ENCODE measurements at places on chromosomes 5 and 9. TPM values are rescaled to one million over a fixed set of nuclear protein-coding genes. Genes with fewer than 3 reads are reported as not detected.

The PCDHA2 gene
- total RNA-seq: 2.0 TPM

The APBA1 gene
- total RNA-seq: 0.38 TPM

The IL3 gene
- not detected for total RNA-seq

The IPPK gene
- 6.0 TPM for total RNA-seq

The CTSL gene
- 131 TPM for total RNA-seq

The MARCHF3 gene
- 9.9 TPM for total RNA-seq

DNA sequence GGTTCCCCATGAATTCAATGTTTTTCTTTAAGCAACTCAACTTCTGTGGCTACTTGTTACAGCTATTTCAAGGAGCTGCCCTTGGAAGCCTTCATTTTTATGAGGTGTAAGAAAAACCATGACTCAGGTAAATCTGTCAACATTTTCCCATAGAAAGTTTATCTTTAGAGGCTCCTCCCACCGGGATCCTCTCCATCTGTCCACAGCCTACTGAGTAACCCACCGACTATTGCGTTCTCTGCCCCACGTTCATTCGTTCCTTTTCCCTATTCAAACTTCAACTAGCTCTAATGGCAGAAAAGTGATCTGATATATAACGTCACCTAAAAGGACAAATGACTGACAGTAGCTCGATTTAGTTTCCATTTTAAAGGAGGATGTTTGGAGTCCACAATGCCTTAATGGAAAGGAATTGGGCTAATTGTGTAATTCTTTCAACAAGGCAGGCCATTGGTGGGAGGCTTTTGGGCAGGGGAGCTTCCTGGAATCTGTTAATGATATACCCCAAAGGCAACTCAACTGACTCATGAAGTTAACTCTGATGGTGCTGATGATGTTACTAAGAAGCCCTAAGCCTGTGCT is 29.3 kb upstream of the NR3C1 start:
- no peak overlapping the region for H3K27ac ChIP-seq
- no peaks in the 10 kb centered on the region for H3K4me1 ChIP-seq
- no peak overlapping the region for H3K4me3 ChIP-seq
- no peaks in the 10 kb centered on the region for H3K36me3 ChIP-seq

- H3K27ac ChIP-seq: peak overlapping the region; percentile 85
- peaks cover 14% of the 10 kb centered on the region for H3K36me3 ChIP-seq
- H3K4me1 ChIP-seq: no peaks in the 10 kb centered on the region
- no peak overlapping the region for H3K4me3 ChIP-seq
- no peaks in the 10 kb centered on the region for H3K27me3 ChIP-seq
- DNase-seq: no peak
Observed at GRCh38 chr5:61496860-61497259, 164.8 kb downstream of the ZSWIM6 start.

DNA sequence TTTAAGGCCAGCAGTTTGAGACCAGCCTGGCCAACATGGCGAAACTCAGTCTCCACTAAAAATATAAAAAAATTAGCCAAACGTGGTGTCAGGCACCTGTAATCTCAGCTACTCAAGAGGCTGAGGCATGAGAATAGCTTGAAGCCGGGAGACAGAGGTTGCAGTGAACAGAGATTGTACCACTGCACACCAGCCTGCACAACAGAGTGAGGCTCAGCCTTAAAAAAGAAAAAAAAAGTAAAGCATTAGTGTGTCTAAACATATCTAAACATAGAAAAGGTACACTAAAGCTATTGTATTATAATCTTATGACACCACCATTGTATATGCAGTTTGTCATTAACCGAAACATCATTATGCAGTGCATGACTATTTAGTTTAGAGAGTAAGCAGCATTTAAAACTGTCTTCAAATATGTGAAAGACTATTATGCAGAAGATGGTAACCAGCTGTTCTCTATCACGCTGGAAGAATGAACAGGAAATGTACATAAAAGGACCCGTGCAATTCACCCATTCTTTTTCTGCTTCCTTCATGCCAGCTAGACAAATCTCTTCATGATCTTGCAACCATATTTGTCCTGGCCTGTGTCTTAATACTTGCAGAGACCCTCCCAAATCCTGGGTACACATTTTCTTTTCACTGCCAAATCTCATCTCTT is 58.6 kb downstream of the ITGA1 start:
- no peaks in the 10 kb centered on the region for H3K4me1 ChIP-seq
- DNase-seq: no peak
- H3K27me3 ChIP-seq: no peaks in the 10 kb centered on the region

DNA sequence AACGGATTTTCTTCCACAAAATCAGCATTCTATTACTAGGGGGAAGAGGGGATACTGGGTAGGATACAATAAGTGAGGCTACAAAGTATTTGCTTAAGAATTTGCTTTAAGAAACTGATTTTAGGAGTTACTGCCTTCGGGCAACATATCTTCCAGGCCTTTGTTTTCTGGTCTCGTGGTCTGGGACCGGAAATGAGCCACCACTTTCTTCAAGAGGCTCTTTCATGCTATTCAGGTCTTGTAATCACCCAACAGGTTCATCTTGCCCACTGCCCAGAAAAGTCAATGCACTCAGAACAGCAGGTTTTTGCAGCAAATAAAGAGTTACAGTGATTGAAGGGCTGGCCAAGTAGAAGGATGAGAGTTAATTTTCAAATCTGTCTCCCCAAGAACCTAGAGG is 6.6 kb upstream of the AOPEP start:
- H3K4me1 ChIP-seq: no peaks in the 10 kb centered on the region
- H3K4me3 ChIP-seq: no peak overlapping the region
- H3K27me3 ChIP-seq: no peaks in the 10 kb centered on the region
- DNase-seq: no peak
- no peaks in the 10 kb centered on the region for H3K36me3 ChIP-seq
- H3K27ac ChIP-seq: no peak overlapping the region

DNA sequence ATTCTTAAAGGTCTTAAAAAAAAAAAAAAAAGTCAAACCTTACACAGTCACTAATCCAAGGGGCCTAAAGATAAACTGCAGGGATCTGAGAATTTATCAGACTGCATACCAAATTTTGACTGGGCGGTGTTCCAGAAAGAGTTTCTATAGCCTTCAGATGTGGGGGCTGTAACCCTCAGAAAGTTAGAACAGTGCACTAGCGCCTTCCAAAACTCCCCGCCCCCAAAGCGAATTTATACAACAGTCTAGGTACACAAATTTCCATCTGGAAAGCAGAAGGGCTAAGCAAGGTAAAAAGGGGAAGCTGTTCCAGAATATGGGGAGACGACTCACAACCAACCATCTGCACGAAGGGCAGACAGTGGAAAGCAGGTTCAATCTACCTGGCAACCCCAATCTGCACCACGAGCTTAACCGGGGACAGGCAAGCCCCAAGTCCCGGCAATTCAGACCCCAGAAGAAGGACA is 813 bp downstream of the ERMP1 start:
- H3K4me3 ChIP-seq: peak overlapping the region; percentile 92
- H3K27ac ChIP-seq: no peak overlapping the region
- peaks cover 18% of the 10 kb centered on the region for H3K36me3 ChIP-seq
- H3K27me3 ChIP-seq: peaks cover 19% of the 10 kb centered on the region
- peaks cover 8% of the 10 kb centered on the region for H3K4me1 ChIP-seq

- peaks cover 4% of the 10 kb centered on the region for H3K36me3 ChIP-seq
- peak overlapping the region; percentile 81 for H3K27ac ChIP-seq
- no peak for DNase-seq
- no peak overlapping the region for H3K4me3 ChIP-seq
- H3K4me1 ChIP-seq: no peaks in the 10 kb centered on the region
Observed at GRCh38 chr5:129656952-129657351, 90.9 kb upstream of the MINAR2 start.

DNA sequence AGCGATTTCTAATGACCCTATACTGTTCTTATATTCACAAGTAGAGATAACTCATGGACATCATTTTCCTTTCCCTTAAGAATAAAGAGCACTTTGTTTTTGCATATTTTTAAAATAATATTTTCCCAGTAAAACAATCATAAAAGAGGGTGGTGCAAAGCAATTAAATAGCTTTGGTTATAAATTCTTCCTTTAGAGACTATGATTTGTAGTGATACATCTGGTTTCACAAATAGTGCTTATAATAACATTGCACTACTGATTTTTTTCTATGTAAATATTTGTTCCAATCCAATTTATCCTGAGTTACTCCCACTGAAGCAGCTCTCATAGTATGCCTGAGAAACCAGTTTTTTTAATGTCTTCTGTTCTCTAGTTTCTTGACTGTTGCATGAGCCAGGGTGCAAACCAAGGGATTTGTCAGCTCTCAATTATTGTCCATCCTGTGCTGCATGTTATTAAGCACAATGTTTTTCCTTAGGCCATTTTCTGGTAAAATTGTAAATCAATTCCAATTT is 74.7 kb downstream of the LURAP1L start:
- H3K4me3 ChIP-seq: no peak overlapping the region
- H3K4me1 ChIP-seq: no peaks in the 10 kb centered on the region
- no peaks in the 10 kb centered on the region for H3K27me3 ChIP-seq
- no peak for DNase-seq
- H3K36me3 ChIP-seq: no peaks in the 10 kb centered on the region

GRCh38 chr5:163276466-163276865 is 160.9 kb upstream of the CCNG1 start:
- H3K4me1 ChIP-seq: peaks cover 5% of the 10 kb centered on the region
- H3K36me3 ChIP-seq: peaks cover 4% of the 10 kb centered on the region
- H3K4me3 ChIP-seq: no peak overlapping the region
- DNase-seq: no peak

DNA sequence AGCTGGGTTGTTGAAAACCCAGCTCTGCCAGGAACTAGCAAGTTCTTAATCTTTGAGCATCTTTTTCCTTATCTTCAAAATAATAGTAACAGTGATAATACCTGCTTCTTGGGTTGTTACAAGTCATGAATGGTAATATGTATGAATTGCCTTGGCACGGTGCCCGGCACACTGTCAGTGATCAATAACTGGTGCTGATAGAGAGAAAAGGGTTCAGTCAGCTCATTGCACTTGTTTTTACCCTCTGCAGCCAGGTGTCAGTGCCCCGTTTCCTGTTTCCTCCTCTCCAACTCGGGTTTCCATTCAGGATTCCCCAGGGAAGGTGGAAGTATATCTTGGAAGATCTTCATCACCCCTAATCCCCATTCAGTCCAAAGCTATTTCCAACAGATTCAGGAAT is 15.8 kb upstream of the NIPAL4 start:
- no peaks in the 10 kb centered on the region for H3K36me3 ChIP-seq
- H3K27me3 ChIP-seq: no peaks in the 10 kb centered on the region
- H3K4me1 ChIP-seq: no peaks in the 10 kb centered on the region
- no peak overlapping the region for H3K4me3 ChIP-seq

DNA sequence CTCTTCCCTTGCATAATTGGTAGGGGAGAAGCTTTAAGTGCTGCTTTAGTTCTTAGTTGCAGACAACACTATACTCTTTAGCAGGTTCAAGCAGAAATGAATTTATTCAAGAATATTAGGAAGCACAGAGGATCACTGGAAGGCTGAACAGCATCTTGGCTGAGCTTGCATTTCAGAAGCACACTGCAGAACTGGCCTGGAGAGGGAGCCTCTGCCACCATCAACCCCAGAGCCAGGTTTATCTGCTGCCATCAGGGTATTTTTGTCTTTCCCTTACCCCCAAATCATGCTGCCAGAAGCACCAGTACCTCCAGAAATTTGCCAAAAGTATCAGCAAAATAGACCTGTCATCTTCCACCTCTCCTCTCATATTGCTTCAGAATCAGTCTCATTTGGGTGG is 440.7 kb downstream of the DMAC1 start:
- no peak overlapping the region for H3K4me3 ChIP-seq
- H3K27ac ChIP-seq: no peak overlapping the region

DNA sequence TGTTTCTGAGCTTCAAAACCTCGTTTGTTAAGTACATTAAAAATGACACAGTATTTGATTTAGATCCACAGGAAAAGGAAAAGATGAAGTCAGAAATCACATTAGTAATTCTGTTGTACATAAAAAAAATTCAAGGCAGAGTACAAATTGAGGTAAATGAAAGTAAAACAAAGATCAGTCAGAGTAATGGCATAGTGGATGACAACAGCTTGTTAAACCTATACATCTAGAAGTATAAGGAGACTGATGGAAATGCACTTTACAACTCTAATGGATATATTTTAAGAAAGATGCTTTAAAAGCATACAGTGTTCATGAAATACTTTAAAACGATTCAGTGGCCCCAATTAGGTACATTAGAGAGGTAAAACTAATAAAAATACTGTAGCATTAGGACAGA is 631.3 kb upstream of the SEMA6A start:
- no peaks in the 10 kb centered on the region for H3K27me3 ChIP-seq
- peaks cover 11% of the 10 kb centered on the region for H3K4me1 ChIP-seq
- no peaks in the 10 kb centered on the region for H3K36me3 ChIP-seq

GRCh38 chr9:75200892-75201470 is 112.7 kb downstream of the OSTF1 start:
- H3K4me3 ChIP-seq: no peak overlapping the region
- H3K36me3 ChIP-seq: no peaks in the 10 kb centered on the region
- DNase-seq: no peak
- H3K27ac ChIP-seq: no peak overlapping the region
- no peaks in the 10 kb centered on the region for H3K4me1 ChIP-seq

GRCh38 chr9:91159664-91160121 is 202.0 kb downstream of the AUH start:
- no peaks in the 10 kb centered on the region for H3K27me3 ChIP-seq
- H3K36me3 ChIP-seq: no peaks in the 10 kb centered on the region
- H3K4me3 ChIP-seq: no peak overlapping the region
- H3K27ac ChIP-seq: no peak overlapping the region

DNA sequence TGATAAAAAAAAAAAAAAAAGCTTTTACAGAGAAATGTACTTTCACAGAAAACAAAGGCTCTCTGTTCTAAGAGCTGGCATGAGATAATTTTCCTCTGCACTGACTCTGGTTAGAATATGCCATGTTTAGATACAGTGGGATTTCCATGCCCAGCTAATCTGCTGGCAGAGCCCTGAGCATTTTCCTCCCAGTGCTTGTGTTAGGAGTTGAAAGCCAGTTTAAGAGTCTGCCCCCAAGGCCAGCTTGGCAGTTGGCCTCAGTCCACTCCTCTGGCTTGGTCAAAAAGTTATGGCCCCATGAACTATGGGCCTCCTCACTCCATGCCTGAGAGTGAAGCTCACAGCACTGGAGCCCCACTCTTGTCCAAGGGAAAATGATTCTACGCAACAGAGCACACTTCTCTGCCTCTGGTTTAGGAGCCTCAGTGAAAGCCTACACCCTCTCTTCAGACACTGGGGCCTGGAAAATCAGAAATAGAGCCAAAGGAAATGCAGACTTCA is 21.9 kb downstream of the MOCS2 start:
- no peaks in the 10 kb centered on the region for H3K27me3 ChIP-seq
- no peaks in the 10 kb centered on the region for H3K4me1 ChIP-seq
- H3K4me3 ChIP-seq: no peak overlapping the region
- no peak overlapping the region for H3K27ac ChIP-seq

- H3K27me3 ChIP-seq: no peaks in the 10 kb centered on the region
- no peaks in the 10 kb centered on the region for H3K4me1 ChIP-seq
- H3K4me3 ChIP-seq: no peak overlapping the region
- no peak for DNase-seq
- no peak overlapping the region for H3K27ac ChIP-seq
- H3K36me3 ChIP-seq: peaks cover 3% of the 10 kb centered on the region
Observed at GRCh38 chr5:128413356-128413755, 124.7 kb downstream of the FBN2 start.

- no peak overlapping the region for H3K27ac ChIP-seq
- no peaks in the 10 kb centered on the region for H3K36me3 ChIP-seq
- peaks cover 2% of the 10 kb centered on the region for H3K4me1 ChIP-seq
Observed at GRCh38 chr5:72101828-72102227, 5.4 kb upstream of the MAP1B start.
